Fibroblast of mammary gland (primary cell): ENCODE measurements at places on chromosomes 2 and 18.

GRCh38 chr2:19426144-19426543 is 67.7 kb upstream of the OSR1 start:
- DNase-seq = no peak

DNA sequence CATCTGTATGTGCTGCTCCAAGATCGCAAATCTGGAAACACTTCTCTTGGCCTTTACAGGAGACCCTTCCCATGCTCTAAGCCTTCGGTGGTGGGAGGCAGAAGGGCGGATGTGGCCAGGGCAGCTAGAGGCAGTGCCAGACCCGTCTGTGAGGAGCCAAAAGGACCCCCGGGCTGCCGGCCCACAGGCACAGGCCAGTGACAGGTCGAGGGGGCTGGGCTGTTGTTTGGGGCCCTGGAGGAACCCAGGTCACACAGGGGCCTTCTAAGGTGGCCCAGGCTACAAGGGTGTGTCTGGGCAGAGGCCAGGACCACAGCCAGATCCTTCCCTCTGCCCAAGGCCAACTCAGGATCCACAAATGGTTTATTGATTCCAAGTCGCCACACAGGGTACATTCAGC is 49.4 kb downstream of the SLC66A2 start:
- no peak for DNase-seq

- DNase-seq = peak; percentile 77
Observed at GRCh38 chr2:136248242-136248641, 130.3 kb upstream of the CXCR4 start.

DNA sequence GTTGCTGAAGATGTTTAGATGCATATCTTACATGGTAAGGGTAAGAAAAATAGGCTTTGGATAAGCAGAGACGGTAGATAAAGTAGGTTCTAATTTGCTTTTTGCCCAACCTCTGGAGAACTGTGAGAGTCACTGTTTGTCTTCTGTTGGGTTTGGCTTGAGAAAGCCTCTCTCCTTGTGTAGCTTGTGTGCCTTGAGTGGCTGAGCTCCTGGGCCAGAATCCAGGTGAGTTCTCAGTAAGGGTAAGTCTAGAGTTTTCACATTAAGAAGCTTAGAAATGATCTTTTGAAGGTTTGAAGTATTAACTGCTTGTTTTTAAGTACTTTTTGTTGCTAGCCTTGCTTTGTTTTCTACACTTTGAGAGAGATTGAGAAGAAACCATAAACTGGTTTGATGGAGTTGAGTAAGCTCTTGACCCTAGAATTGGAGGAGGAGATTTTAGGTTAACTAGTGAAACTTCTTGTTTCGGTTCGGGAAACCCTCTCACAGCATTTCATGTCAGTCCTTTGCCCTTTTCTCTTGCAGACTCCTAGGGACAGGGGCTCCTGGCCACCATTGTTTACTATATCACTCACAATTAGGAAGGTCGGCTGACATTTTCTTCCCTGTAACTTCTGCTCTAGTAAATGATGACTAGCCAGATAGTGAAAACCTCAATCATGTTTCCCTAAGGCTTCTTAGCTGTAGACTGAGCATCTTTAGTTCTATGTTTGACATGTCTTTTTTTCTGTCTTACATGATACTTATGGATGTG is 26.0 kb downstream of the MAP4K4 start:
- DNase-seq = no peak

GRCh38 chr2:237364655-237365054 is 49.3 kb downstream of the COL6A3 start:
- DNase-seq = peak; percentile 60

GRCh38 chr18:23307567-23308295 is 145.4 kb upstream of the RIOK3 start:
- peak; percentile 73 for DNase-seq
